ENCODE measurements at places on chromosomes 5 and 9. TPM values are rescaled to one million over a fixed set of nuclear protein-coding genes. Genes with fewer than 3 reads are reported as not detected.
A peak's percentile ranks its signal among the peaks of the same experiment; 100 is the strongest.

DNA sequence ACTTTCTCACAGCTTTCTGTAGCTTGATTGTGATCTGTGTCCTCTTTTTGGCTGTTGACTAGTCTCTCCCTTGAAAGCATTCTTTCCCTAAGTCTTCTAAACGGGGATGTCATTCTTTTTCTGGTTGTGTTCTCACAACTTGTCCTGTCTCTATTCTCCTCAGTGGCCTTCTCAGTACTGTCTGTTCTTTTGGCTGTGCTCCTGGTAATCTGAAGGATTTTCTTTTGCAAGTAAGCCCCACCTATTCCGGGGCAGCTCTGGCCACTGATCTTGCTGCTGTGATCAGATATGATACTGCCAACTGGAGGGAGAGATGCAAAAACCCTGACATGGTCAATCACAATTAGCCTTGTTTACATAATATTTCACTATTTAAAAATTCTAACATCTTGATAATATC, 172.2 kb downstream of the CDC42SE2 start:
- peaks cover 34% of the 10 kb centered on the region for H3K36me3 ChIP-seq
- H3K27ac ChIP-seq, result no peak overlapping the region
- no peak overlapping the region for H3K4me3 ChIP-seq
- no peaks in the 10 kb centered on the region for H3K4me1 ChIP-seq
- no peaks in the 10 kb centered on the region for H3K27me3 ChIP-seq

DNA sequence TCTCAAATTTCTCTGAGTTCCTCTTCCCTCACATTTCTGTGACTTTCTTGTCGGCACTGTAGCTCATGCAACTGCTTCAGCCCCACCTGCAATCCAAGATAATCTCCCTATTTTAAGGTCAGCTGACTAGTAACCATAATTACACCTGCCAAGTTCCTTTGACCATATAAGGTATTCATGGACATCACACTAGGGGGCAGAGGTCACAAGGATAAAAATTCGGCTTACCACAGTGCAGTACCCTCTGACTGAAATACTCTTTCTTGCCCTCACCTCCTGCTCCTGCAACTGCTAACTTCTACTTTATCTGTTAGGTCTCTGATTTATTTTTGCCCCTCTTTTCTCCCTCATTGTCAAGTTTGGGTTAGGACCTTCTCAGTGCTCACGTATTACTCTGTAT, 144.2 kb downstream of the GDNF start:
- DNase-seq, result no peak
- peaks cover 3% of the 10 kb centered on the region for H3K36me3 ChIP-seq
- H3K4me3 ChIP-seq, result no peak overlapping the region
- no peaks in the 10 kb centered on the region for H3K27me3 ChIP-seq
- peaks cover 9% of the 10 kb centered on the region for H3K4me1 ChIP-seq

GRCh38 chr5:157744051-157745011, 819 bp downstream of the LSM11 start:
- H3K27me3 ChIP-seq, result no peaks in the 10 kb centered on the region
- H3K36me3 ChIP-seq, result peaks cover 5% of the 10 kb centered on the region
- peak overlapping the region; percentile 93 for H3K4me3 ChIP-seq
- no peak for DNase-seq

- H3K27ac ChIP-seq, result peak overlapping the region; percentile 98
- H3K4me1 ChIP-seq, result peaks cover 22% of the 10 kb centered on the region
- H3K27me3 ChIP-seq, result no peaks in the 10 kb centered on the region
- no peak for DNase-seq
- no peaks in the 10 kb centered on the region for H3K36me3 ChIP-seq
- H3K4me3 ChIP-seq, result peak overlapping the region; percentile 91
Observed at GRCh38 chr5:138541511-138542179, 1.4 kb downstream of the ETF1 start.

DNA sequence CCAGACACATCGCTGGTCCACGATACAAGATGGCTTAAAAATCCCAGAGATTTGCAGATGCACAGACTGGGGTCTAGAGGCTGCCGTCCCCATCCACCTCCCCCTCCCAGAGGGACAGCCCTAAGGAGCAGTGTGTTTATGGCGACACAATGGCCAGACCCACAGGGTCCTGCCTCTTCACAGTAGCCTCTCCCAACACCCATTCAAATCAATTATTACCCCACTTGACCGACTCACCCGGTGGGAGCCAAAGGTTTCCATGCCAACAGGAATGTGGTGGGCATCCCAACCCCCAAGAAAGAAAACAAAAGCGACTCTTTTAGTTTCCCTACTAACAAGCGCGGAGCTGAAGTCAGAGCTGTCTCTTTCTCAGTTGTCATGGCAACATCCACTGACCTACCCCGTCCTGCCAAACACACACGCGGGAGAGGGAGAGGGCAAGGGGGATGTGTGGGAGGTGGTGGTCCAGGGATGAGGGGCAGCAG, 209.0 kb downstream of the TTLL11 start:
- H3K27ac ChIP-seq, result no peak overlapping the region
- H3K4me3 ChIP-seq, result no peak overlapping the region
- no peaks in the 10 kb centered on the region for H3K36me3 ChIP-seq
- peaks cover 3% of the 10 kb centered on the region for H3K27me3 ChIP-seq

DNA sequence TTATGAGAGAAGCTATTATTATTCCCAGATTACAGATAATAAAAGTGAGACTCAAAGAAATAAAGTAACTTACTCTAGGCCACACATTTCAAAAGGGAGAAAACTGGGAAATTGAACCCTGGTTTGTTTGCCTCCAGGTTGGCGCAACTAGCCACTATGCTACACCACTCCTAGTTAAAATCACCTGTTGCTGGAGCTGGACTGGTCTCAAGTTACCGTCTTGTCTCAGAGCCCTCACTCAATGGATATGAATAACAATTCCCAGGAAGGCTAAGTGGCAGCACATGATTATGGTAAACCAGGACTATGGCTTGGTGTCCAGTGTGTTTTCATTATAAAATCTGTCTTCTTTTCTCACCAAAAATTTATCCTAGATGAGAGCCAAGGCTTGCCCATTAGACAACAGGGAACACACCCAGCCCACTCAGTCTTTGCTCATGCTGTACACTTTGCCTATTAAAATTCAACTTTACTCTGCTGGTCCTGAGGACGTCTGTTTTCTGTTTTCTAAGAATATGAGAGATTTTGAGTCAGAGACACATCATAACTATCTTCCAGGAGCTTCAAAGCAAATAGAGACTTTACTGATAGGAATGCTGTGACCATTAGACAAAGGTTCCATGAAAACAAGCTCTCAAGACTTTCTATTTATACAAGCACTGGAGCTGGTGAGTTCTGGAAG, 58.1 kb downstream of the ADRB2 start:
- no peaks in the 10 kb centered on the region for H3K36me3 ChIP-seq
- no peak overlapping the region for H3K4me3 ChIP-seq
- H3K4me1 ChIP-seq, result no peaks in the 10 kb centered on the region
- no peaks in the 10 kb centered on the region for H3K27me3 ChIP-seq

DNA sequence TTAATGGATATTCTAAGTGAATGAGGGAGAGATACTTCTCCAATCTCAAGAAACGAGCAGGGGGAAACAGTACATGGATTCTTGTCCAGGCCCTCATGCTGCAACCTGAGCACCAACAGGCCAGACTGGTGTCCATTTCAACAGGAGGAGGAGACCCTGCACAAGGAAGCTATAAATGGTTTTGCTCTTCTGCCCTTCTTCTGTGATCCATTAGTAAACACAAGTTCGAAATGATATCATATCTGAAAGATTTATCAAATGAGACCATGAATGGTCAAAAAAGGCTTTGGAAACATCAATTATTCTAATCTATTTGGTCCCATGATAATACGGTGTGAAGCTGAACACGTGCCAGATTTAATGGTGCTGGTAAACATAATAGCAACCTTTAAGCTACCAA, 109.8 kb downstream of the NR6A1 start:
- peak overlapping the region; percentile 98 for H3K27ac ChIP-seq
- no peaks in the 10 kb centered on the region for H3K27me3 ChIP-seq
- peaks cover 49% of the 10 kb centered on the region for H3K4me1 ChIP-seq
- DNase-seq, result peak; percentile 22
- H3K36me3 ChIP-seq, result no peaks in the 10 kb centered on the region

- no peak overlapping the region for H3K4me3 ChIP-seq
- no peak overlapping the region for H3K27ac ChIP-seq
- H3K36me3 ChIP-seq, result no peaks in the 10 kb centered on the region
- no peak for DNase-seq
Observed at GRCh38 chr5:83988293-83988685, 267.6 kb upstream of the HAPLN1 start.

- DNase-seq, result no peak
- peaks cover 59% of the 10 kb centered on the region for H3K4me1 ChIP-seq
- peak overlapping the region; percentile 95 for H3K27ac ChIP-seq
- peaks cover 5% of the 10 kb centered on the region for H3K36me3 ChIP-seq
- no peaks in the 10 kb centered on the region for H3K27me3 ChIP-seq
Observed at GRCh38 chr9:38018241-38018957, 50.6 kb downstream of the SHB start.

DNA sequence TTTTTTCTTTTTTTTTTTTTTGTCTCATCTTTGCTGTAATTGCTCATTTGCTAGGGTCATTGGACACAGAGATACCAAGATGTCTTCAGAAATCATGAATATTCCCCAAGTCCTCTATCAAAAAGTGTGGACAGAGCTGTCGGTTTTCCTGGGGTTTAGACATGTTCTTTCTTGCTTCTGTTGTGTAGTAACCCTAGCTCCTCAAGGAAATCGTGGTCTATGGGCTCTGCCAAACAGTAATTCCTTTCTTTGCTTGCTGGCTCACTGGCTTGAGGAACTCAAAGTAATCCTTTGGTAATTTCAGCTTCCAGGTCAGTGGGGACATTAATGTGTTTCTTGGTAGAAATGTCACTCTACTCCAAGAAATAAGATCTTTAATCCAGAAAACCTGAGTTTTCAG, 101.7 kb downstream of the TMC1 start:
- no peak overlapping the region for H3K27ac ChIP-seq
- H3K27me3 ChIP-seq, result no peaks in the 10 kb centered on the region
- H3K4me3 ChIP-seq, result no peak overlapping the region
- H3K4me1 ChIP-seq, result no peaks in the 10 kb centered on the region
- no peaks in the 10 kb centered on the region for H3K36me3 ChIP-seq

DNA sequence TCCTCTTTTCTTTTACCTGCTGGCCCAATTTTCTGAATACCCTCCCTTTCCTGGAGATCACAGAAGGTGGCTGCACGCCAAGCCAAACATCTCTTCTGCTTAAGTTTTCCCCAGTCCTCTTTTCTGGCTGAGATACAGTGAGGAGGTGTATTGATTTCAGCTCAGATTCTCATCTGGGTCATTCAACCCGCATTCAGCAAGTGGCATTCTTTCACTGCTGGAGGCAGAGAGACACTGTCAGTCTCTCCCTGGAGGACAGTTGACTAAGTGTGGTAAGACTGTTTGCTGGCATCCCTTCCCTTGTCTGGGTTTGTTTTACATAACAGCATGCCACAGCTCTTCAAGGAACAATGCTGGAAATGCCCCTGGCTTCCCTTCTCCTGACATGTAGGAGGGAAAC, 60.5 kb downstream of the GABRG2 start:
- H3K36me3 ChIP-seq, result no peaks in the 10 kb centered on the region
- no peak overlapping the region for H3K27ac ChIP-seq
- DNase-seq, result no peak

DNA sequence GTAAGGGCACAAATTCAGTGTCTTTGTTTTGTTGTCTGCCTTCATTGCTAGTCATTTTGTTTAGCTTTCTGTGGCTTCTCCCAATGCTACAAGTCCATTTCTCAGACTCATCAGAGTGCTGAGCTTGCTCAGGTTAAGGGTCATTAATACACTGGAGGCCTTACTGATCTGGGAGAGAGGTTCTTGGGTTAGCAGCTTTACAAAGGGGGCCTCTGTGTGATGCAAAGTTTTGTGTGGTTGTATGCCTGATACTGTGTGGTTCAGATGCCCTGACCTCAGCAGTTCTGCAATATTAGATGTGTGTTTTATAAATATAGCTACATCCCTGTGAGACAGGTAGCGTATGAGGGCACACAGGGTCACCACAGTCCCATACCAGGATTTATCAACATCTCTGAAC, 34.8 kb upstream of the SMARCA2 start:
- H3K27ac ChIP-seq, result no peak overlapping the region
- H3K36me3 ChIP-seq, result no peaks in the 10 kb centered on the region
- DNase-seq, result no peak
- peaks cover 4% of the 10 kb centered on the region for H3K4me1 ChIP-seq
- no peak overlapping the region for H3K4me3 ChIP-seq

GRCh38 chr9:116366241-116366640, 212.7 kb downstream of the PAPPA start:
- H3K4me1 ChIP-seq, result peaks cover 6% of the 10 kb centered on the region
- no peak overlapping the region for H3K4me3 ChIP-seq
- DNase-seq, result no peak

GRCh38 chr5:33891788-33892619, at the start of gene ADAMTS12:
TSS of gene ADAMTS12 (minus strand) at chr5:33891990. CDS start at chr5:33891856, 134 bp downstream.
- H3K27me3 ChIP-seq, result no peaks in the 10 kb centered on the region
- no peaks in the 10 kb centered on the region for H3K36me3 ChIP-seq
- DNase-seq, result peak; percentile 72
- H3K4me3 ChIP-seq, result peak within 1 kb of the TSS; percentile 87

- H3K27me3 ChIP-seq, result peaks cover 14% of the 10 kb centered on the region
- no peak for DNase-seq
- H3K4me1 ChIP-seq, result no peaks in the 10 kb centered on the region
- H3K36me3 ChIP-seq, result no peaks in the 10 kb centered on the region
- no peak overlapping the region for H3K4me3 ChIP-seq
Observed at GRCh38 chr5:54882101-54882500, 103.3 kb downstream of the ESM1 start.

DNA sequence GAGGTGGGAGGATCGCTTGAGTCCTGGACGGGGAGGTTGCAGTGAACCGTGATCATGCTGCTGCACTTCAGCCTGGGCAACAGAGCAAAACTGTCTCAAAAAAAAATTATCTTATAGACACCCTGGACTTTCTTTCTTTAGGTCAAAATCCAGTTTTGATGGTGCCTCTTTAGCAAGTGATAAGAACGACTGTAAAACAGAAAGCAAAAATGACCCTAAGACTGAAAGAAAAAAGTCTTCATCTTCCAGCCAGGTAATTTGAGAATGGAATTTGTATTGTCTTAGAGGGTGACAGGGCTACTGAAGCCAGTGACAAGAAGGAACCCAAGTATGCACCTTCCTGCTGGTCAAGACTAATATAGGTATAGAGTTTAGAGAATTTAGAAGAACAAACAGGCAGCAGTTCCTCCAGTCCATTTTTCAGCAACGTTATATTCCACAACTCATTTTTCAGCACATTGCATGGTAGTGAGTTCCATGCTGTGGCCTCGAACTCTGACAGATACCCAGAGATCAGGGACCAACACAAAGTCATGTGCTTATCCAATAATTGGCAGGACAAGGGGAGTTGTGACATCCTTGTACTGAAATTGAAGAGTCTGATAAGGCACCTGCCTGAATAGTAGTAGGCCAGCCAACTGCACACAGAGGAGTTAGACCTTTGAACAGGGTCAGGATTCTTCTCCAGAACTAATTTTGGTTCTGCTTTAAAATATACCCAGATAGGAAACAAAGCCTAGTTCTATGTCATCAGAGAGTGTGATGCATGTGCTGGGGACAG, 46.5 kb downstream of the GRAMD2B start:
- no peak overlapping the region for H3K27ac ChIP-seq
- no peak for DNase-seq
- H3K4me3 ChIP-seq, result no peak overlapping the region
- H3K4me1 ChIP-seq, result peaks cover 17% of the 10 kb centered on the region
- H3K27me3 ChIP-seq, result no peaks in the 10 kb centered on the region

Gene PCDHGB1
- total RNA-seq, result 1.5 TPM

Gene FTMT
- not detected for total RNA-seq

Gene RPL35
- total RNA-seq, result 1,259 TPM

Gene TMEM252
- total RNA-seq, result not detected

Gene KCNMB1
- total RNA-seq, result 0.14 TPM
